ENCODE measurements at places on chromosomes 7 and 10.

GRCh38 chr10:27399871-27400270, 104.2 kb upstream of the RAB18 start:
- no peak for DNase-seq

DNA sequence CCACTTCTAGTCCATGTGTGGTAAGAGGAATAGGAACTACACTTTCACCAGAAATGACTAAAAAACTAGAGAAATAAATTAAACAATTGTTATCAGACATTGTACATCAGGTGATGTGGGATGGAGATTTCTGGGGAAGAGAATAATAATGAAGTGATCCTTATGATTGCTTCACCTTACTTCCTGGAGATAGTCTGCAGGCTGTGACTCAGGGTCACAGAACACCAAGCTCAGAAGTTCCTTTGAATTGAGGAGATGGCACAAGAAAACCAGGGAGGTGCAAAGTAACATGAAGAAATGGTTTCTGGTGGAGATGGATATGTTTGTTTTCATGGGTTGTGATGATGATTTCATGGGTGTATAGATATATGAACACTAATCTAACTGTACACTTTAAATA, 44.5 kb downstream of the ZWINT start:
- DNase-seq: no peak

DNA sequence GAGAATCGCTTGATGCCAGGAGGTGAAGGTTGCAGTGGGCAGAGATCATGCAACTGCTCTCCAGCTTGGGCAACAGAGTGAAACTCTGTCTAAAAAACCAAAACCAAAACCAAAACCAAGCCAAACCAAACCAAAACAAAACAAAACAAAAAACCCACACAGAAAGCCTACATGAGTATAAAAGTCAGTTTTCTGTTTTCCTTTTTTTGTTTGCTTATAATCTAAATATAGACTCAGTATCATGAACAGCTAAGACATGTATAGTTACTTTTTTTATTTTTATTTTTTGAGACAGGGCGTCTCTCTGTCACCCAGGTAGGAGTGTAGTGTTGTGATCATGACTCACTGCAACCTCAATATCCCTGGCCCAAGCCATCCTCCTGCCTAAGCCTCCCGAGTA, 16.8 kb upstream of the MTPN start:
- DNase-seq: no peak

DNA sequence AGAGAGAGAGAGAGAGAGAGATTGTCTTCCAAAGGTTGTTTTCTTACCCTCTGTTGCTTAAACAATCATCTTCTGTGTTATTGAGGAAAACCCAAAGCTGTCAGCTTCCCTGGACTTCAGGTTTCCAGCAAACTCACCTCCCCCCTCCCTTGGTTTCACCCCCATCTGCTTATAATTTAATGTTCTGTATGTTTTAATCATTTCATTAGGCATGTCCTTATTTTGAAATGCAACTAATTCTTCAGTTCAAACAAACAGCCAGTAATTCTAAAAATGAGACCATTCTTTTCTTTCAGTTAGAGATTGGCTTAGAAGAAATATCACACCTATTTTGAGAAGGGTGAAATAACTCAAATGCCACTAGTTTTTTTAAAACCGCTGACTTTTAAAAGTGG, 102.9 kb downstream of the FAM204A start:
- DNase-seq: no peak

GRCh38 chr7:80686576-80686975, 48.1 kb downstream of the CD36 start:
- DNase-seq: no peak

- no peak for DNase-seq
These were observed 29.7 kb downstream of the NUP42 start for GRCh38 chr7:23211589-23211988.

- DNase-seq: no peak
These were observed 2.5 kb downstream of the AIMP2 start for GRCh38 chr7:6011541-6011940.

GRCh38 chr10:79136236-79137005, 67.7 kb downstream of the ZMIZ1 start:
- no peak for DNase-seq

- DNase-seq: no peak
These were observed 267.3 kb upstream of the NPVF start for GRCh38 chr7:25495342-25496250.

GRCh38 chr7:66522518-66522917, 106.2 kb upstream of the KCTD7 start:
- no peak for DNase-seq

- DNase-seq: no peak
These were observed 134.8 kb downstream of the PCDH15 start for GRCh38 chr10:54666192-54666591.

GRCh38 chr10:80448209-80448942, 5.7 kb upstream of the TSPAN14 start:
- DNase-seq: no peak

DNA sequence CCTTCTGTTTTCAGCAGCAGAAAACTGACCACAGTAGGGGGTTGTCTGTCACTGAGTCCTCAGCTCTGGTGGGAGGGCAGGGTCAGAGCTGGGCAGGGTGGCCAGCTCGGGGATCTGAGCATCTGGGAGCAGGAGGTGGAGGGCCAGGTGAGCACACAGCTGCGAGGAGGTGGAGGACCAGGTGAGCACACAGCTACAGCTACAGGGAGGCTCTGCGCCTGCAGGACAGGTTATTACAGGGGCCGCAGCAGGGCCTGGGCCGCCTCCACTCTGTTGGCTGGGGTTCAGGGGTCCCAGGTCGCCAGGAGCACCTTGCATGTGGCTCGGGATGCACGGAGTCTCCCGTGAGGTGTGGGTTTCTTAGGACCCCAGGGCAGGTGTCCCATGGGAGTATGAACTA, 52.4 kb upstream of the PRKAR1B start:
- no peak for DNase-seq

DNA sequence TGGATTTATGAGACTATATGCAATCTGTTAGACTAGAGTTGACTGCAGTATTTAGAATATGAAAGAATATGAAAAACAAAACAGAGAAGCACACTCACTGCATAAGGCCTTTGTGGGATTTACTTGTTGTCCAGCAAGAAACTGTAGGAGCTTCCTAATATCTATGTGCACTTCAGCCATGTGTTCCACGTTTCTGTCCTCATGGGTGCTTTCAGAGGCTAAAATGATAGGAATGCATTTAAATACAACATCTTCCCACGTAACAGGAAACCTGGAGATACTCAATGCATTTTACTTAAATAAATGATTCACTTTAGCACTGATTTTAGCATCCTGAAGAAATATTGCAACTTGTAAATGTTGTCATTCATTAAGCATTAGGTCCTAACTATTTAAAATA, 11.7 kb downstream of the HUS1 start:
- no peak for DNase-seq

- DNase-seq: no peak
These were observed 106.0 kb upstream of the PDCD4 start for GRCh38 chr10:110765513-110766319.

GRCh38 chr7:12583176-12583575, 12.7 kb downstream of the SCIN start:
- DNase-seq: no peak

GRCh38 chr10:113846036-113846435, 7.8 kb downstream of the DCLRE1A start:
- DNase-seq: no peak

- DNase-seq: no peak
These were observed 28.9 kb upstream of the STK17A start for GRCh38 chr7:43553999-43554398.

GRCh38 chr7:140533394-140533872, 54.1 kb upstream of the MKRN1 start:
- DNase-seq: no peak

All from HEK293T (cell line).